COLO829 (cell line): ENCODE measurements at places on chromosomes 16 and 17.

DNA sequence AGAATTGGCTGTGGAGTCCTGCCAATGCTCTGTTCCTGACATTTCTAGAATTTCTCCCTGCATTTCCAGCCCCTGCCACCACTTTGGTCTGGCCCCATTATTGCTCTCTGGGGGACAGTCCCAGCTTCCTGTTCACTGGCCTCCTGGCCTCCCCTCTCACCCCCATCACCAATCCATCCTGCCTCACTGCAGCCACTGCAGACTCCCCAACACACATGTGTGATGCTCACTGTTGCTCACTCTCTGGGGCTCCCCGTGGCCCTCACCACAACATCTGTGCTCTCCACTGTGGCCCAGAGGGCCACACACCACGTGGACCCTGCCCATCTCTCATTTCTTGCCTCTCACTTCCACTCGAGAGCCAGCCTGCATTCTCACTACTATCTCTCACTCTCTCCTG is 64.6 kb downstream of the SREBF1 start:
- DNase-seq, result no peak

DNA sequence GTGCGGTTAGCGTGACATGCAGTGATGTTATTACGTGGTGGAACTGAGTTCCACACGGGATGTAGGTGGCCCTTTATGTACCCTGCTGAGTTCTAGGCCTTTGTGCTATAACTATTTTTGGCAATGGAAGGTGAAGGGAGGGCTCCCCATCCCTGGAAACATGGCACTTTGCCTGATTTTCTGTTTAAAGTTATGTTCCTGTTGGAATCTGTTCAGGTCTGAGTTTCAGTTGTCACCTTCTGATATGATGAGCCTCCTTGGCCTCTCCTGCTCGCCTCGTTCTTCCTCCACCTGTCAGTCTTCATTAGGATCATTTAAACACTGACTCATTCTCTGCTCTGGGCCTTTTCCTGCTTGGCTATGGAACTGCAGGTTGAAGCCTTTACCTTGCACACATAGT is 200.6 kb downstream of the FTO start:
- DNase-seq, result no peak

DNA sequence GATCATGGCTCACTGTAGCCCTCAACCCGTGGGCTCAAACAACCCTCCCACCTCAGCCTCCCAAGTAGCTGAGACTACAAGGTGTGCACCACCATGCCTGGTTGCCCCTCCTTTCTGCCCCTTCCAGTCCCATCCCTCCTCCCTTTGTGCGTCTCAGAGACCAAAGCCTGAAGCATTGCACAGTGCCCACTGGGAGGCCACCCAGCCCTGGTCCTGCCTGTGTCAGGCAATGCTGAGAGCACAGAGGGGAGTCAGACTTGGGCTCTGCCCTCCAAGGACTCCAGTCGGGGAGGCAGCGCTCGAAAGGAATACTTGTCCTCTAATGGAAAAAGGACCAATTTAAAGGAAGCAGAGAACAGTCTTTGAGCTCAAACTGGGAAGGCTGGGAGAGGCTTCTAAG is 20.4 kb downstream of the RAI1 start:
- DNase-seq, result no peak

- DNase-seq, result no peak
These were observed 84.3 kb downstream of the BMERB1 start for GRCh38 chr16:15518381-15519351.

DNA sequence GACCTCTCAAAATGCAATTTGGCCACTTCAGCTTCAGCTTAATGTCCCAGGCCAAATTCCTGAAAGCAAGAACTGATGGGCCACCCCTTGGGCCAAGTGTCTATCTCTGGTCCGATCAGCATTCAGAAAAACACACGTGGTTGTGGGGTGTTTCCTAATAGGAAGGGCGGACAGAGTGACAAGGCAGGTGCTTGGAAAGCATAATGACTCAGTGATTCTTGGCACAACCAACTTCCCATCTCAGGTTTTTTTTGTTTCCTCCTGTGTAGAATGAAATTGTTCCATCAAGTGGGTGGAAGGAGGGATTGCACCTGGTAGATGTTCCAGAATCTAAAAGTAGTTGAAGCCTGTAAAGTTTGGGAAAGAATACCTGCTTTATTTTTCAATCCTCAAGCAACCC is 155.6 kb downstream of the HS3ST2 start:
- no peak for DNase-seq

- no peak for DNase-seq
These were observed 9.4 kb upstream of the HEATR6 start for GRCh38 chr17:60087882-60088669.

GRCh38 chr17:78325076-78325687 is 34.7 kb downstream of the SOCS3 start:
- no peak for DNase-seq

GRCh38 chr17:36705874-36706731 is 104.7 kb downstream of the MRM1 start:
- DNase-seq, result peak; percentile 56

GRCh38 chr17:72117535-72118334 is 3.1 kb upstream of the SOX9 start:
- no peak for DNase-seq

GRCh38 chr17:51046514-51047384 is 73.9 kb downstream of the SPAG9 start:
- peak; percentile 81 for DNase-seq

GRCh38 chr16:29254676-29255495 is 151.6 kb downstream of the NPIPB11 start:
- DNase-seq, result no peak

- no peak for DNase-seq
These were observed 156.8 kb downstream of the XYLT1 start for GRCh38 chr16:17313793-17314547.

GRCh38 chr17:44599298-44600175 is 42.3 kb downstream of the FZD2 start:
- no peak for DNase-seq

DNA sequence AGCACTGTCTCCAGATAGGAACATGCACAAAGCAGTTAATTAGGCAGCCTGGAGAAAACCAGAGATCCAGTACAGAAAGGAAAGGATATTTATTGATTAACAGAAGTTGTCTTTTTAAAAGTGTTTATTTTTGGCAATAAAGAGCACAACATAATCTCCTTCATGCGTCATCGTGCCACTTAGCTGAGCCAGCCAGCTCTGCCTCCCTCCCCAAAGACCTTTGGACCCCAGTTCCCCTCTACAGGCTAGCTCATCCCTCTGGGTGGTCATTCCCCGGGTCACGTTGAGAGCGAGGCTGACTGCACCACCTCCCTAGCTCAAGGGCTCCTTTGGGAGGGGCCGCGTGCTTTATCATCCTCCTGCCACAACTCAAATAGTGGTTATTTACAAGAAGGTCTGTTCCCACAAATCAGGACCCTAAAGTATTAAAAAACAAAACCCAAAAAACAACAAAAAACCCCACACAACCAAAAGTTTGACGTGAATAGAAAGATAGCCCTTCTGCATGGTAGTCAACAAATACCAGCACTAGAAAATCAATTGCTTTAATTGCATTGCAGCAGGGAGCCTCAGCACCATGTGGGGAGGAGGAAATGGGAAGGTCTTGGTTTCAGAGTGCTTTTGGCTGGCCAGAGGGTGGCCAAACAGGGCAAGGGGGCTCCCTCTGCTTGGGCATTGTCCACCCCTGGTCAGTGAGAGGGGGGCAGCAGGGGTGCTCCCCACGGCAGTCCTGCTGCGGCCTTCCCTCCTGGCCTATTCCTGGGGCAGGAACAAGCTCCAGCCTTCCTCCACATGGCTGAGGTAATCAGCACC is 9.6 kb downstream of the POLR2C start:
- no peak for DNase-seq

DNA sequence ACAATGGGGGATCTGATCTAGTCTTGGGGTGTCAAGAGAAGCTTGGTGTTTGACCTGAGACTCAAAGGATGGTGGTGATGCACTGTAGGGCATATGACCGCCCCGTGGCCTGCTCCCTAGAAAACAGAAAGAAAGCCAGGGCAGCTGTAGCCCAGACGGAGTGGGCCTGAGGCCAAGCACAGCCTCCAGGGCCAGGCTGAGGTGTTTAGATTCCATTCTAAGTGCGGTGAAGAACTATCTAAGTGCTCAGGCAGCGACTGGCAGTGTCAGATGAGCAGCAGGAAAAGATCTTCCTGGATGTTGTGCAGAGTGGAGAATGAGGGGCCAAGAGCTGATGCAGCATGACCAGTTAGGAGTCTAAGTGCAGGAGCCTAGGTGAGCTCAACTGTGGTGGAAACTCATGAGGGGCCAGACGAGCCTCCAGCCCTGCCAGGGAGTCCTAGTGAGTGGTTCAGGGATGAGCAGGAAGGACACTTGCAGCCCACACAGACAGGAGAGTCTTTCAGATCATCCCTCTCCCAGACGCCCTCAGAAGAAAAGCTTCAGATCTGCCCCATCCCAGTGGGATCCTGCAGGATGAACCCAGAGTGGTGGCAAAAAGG is 314.2 kb upstream of the CCL2 start:
- no peak for DNase-seq

DNA sequence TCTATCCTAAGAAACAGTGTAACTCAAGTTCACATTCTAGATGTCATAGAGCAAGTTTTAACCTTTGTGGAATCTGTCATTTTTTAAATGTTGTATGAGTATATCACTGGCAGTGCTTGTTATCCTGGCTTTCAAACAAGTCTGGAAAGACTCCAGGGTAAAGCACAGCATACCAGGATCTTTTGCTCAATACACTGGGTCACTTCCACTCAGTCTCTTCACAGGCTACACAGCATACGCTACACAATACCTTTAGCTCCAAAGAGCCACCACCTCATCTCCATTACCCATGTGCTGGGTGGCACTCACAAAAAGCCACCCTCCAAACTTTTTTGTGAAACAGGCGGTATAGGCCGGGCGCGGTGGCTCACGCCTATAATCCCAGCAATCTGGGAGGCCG is 69.5 kb downstream of the PARN start:
- DNase-seq, result no peak

DNA sequence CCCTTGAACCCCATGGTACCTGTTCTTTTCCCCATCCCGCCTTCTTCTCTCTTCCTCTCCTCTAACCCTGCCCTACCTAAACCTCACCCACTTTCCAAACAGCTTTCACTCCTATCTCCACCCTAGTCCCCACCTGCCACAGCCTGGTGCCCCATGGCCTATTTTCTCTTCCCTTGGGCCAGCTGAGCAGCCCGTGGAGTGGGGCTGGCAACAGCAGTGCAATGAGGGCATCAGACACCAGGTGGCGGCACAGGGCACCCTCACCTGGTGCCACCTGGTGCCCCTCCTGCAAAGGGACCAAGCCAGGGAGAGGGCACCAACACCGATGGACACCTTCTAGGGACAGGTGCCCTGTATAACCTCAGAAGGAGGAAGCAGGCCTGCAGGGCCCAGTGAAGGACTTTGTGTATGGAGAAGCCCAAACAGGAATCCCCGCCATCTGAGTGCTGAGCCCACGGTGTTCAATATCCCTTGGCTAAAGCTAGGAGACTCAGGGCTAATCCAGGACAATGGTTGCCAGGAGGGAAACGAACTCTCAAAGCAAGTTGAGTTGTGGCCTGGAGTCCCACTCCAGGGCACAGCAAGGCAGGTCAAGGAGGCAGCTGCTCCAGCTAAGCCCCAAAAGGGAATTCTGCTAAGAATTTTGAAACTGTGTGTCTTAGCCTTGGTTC is 4.0 kb upstream of the ABCC3 start:
- peak; percentile 53 for DNase-seq

DNA sequence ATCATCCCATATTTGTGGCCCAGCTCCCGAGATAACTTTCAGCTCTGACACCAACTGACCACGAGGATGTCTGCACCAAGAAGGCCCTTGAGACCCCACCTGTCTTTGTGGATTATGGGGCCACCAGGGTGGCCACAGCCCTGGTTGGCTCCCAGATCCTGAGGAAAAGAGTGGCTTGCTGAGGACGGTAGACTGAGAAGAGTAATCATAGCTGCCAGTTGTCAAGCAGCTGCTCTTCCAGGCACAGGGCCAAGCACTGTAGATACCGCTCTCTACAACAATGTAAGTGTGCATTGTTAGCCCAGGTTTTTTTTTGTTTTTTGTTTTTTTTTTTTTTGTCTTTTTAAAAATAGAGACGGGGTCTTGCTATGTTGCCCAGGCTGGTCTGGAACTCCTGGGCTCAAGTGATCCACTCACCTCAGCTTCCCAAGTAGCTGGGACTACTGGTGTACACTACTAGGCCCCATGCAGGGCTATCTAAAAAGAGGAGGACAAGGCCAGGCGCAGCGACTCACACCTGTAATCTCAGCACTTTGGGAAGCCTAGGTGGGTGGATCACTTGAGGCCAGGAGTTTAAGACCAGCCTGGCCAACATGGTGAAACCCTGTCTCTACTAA is 9.6 kb downstream of the ZNF205 start:
- no peak for DNase-seq

GRCh38 chr16:68384288-68385161 is 63.8 kb downstream of the SMPD3 start:
- no peak for DNase-seq

GRCh38 chr17:12603566-12603965 is 62.1 kb upstream of the MYOCD start:
- no peak for DNase-seq

DNA sequence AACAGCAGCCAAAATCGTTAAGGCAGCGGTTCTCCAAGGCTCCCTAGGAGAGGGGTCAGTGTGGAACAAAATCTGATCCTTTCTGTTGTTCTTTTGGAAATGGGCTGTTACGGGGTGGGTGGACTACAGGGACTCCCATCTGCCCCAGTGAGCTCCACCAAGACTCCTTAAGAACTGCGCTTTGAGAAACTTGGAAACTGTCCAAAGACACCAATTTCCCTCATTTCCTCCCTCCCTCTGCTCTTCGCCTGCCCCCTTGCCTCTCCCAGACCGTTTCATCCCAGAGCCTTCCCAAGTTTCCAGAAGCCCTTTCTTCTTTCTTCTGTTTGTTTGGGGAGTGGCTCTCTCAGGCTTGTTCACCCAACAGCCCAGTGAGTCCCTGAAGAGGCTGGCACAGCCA is 205.4 kb downstream of the COPRS start:
- DNase-seq, result no peak

GRCh38 chr17:38568845-38569510 is 36.8 kb downstream of the SRCIN1 start:
- DNase-seq, result no peak

GRCh38 chr16:57525761-57526160 is 10.6 kb downstream of the CCDC102A start:
- no peak for DNase-seq

DNA sequence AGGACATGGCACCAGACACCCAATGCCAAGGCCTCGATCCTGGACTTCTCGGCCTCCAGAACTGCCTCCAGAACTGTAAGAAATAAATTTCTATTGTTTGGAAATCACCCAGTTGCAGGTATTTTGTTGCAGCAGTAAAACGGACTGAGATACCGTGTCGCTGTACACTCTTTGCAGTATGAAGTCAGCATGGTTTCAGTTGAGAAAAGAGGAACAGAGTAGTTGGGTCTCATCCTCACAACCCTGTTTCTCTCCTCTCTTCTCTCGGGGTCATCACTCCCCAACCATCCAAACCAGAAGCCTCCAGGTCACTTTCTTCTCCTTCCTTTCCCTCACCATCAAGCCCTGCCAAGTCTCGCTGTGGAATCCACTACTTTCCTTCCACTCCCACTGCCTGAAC is 77.8 kb downstream of the ADCY9 start:
- no peak for DNase-seq

- DNase-seq, result no peak
These were observed 54.2 kb upstream of the IL34 start for GRCh38 chr16:70592106-70592571.
